ENCODE measurements at places on chromosomes 16 and 17.

GRCh38 chr17:38741921-38742410, 6.2 kb downstream of the PCGF2 start:
- no peak for DNase-seq

DNA sequence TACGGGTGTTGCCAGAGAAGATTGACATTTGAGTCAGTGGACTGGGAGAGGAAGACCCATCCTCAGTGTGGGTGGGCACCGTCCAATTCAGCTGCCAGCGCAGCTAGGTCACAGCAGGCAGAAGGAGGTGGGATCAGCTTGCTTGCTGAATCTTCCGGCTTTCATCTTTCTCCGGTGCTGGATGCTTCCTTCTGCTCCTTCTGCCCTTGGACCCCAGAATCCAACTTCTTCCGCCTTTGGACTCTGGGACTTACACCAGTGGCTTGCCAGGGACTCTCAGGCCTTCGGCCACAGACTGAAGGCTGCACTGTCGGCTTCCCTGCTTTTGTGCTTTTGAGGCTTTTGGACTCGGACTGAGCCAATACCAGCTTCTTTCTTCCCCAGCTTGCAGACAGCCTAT, 46.1 kb upstream of the RPL38 start:
- no peak for DNase-seq

DNA sequence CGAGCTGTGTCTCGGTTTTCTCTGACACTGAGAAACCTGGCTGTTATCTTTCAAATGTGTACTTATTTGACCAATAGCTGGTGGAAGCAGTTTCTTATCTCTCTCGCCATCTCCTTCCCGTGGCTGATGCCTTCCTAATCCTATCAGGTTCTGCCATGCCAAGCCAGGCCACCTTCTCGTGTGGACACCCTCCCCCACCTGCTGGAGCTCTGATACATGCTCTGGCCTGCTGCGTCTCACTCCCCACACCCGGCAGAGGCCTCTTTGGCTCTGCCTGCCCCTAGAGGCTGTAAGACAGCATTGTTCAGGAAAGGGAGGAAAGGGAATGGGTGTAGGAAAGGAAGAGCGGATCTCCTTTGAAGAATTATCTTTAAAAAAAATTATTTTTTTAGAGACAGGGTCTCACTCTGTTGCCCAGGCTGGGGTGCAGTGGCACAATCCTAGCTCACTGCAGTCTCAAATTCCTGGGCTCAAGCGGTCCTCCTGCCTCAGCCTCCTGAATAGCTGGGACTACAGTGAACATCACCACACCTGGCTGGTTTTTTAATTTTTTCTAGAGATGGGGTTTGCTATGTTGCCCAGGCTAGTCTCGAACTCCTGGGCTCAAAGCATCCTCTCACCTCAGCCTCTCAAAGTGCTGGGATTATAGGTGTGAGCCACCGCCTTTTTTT, 7.5 kb upstream of the ARMC5 start:
- peak; percentile 24 for DNase-seq

DNA sequence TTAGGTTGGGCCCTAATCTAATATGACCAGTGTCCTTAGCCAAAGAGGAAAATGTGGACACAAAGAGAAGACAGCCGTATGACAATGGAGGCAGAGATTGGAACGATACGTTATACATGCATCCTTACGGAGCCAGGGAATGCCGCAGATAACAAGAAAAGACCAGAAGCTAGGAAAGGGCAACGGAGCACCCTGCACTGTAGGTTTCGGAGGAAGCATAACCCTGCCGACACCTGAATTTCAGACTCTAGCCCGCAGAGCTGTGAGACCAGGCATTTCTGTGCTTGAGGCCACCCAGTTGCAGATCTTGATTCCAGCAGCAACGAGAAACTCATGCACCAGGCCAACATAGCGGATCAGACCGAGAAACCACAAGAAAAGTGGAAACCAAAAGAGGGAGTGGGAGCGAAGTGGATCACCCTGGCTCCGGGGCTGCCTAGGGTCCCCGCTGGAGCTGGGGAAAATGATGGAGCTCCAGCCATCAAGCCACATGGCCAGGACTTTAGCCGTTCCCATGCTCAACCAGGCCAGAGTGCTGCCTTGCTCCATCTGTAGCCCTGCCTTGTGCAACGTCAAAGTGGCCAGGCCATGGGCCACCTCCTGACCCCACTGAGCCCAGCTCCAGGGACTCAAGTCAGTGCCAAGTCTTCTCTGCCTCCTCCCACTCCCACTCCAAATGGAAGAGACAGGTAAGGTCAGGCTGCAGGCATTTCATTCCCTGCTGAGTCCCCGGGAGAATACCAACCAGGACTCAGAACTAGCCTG, 51.7 kb upstream of the RPL38 start:
- no peak for DNase-seq

GRCh38 chr16:66159987-66160386, 206.5 kb upstream of the CDH5 start:
- DNase-seq: no peak

- no peak for DNase-seq
Observed at GRCh38 chr16:73177729-73178295, 129.9 kb upstream of the ZFHX3 start.

GRCh38 chr17:34725008-34725407, 145.6 kb downstream of the TMEM132E start:
- DNase-seq: no peak

DNA sequence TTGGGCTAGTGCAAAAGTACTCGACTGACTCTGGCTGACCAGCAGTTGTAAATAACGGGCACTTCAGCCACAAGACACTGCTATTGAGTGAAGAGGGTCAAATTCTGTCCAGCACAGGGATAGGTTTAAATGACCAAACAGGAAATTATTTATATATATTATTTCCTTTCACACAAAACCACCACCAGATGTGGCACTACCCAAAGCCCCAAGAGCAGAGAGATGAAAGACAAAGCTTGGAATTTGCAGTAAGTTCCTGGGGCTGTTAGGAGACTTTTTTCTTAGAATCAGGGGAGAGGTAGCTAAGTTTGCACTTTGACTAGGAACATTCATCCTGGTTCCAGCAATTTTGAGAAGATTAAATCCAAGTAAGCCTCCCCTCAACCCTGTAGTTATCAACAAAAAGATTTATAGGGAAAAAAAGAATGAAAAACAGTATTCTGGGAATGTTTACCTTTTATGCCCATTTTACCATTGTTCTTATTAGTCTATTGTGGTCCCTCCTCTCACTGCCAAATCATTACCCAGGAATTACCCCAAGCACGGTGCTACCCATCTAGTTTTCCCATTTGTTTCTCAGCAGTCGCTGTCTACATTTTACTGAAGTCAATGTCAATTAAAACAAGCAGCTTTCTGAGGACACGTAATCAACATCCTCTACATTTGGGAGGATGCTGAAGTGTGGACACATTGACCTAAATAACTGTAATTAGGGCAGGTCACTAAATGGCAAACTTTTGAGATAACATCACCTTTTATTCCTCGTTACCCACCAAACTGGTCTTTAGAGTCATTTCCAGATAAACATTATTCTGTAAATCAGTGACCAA, 43.5 kb downstream of the GRB7 start:
- no peak for DNase-seq

DNA sequence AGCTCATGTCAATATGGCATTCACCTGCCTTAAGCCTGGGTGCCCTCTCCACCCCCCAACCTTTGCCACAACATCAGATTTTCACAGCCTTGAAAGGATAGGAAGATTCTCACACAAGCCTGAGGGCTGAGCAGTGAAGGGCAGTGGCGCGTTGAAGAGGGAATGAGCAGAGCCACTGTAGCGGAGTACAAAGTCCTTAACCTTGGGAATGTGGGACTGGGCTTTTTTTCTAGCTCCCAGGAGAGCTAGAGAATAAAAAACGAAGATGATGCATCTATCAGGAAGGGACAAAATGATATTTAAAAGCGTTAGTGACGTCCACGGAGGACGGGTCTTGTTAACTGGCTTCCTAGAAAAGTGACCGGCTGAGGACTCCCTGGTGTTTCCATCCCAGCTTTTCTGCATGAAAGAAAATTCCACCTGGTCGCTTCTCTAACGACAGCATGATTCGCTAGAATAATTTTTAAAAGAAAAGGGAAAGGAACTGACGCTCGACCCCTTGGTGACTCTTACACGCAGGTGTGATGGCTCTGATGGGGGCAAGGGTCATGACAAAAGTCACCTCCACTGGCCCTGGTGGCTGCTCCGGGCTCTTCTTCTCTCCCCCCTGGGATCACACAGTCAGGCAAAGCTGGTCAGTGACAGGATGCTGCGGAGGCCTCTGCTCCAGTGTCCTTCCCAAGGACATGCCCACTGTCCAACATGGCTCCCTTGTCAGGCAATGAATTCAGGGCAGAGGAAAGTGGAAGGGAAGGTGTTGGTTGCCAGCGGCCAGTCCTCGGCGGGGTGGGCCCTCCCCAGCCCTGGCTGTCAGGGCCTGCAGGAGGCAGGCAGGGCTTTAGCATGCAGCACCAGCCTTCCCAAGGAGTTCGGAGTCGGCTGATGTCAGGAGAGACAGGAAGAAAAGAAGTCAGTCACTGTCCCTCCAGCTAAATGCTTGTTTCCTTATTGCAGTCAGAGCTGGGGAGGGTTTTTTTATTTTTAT, 58.4 kb upstream of the IRX3 start:
- no peak for DNase-seq

- DNase-seq: peak; percentile 74
Observed at GRCh38 chr17:62692721-62693431, 65.4 kb downstream of the MRC2 start.

GRCh38 chr17:41650794-41651624, 26.6 kb upstream of the KRT17 start:
- DNase-seq: no peak

DNA sequence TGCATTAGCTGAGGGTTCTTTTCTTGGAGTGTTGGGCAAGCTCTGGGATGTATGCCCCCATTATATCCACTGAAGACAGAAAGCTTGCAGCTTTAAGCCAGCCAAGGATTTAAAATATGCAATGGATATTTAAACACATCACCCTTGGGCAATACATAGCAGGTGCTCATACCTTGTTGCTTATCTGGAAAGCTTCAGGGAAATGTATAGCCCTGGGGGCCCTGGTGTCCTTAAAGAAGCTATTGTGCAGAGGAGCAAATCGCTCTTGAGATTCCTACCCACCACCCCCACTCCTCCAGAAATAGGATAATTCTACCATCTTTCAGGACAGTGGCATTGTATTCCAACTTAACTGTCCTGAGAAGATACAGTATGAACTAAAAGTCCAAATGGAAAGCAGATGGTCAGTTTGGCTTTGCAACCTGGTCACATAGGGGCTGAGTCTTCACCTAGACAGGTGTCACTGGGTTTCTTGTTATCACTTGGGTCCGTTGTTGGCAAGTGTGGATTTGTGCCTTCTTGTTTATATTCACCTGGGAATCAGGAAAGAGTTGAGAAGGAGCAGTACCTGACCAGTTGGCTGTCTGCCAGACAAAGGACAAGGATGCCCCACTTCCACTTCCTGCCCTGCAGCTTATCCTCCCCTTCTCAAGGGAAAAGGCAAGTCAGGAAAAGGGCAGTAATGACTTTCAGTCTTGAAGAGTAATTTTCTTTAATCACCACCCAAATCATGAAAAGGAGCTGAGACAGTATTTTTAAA, 3.4 kb downstream of the ANKRD40CL start:
- DNase-seq: no peak

DNA sequence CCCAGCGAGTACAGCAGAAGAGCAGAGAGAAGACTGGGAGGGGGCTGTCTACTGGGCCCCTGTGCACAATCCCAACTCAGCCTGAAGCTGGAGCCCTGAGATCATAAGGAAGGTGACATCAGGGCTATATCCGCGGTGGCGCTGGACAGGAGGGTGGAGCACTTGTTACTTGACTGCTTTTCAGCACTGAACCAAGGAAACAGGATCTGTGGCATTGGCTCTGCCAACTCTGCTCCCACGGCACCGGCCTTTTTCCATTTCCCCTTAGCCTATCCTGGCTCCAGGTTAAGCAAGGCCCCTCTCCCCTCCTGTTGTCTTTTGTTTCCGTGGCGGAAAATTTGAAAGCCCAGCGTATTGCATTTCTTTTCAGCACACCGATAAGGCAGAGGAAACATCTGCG, 125.0 kb upstream of the IRX3 start:
- no peak for DNase-seq

DNA sequence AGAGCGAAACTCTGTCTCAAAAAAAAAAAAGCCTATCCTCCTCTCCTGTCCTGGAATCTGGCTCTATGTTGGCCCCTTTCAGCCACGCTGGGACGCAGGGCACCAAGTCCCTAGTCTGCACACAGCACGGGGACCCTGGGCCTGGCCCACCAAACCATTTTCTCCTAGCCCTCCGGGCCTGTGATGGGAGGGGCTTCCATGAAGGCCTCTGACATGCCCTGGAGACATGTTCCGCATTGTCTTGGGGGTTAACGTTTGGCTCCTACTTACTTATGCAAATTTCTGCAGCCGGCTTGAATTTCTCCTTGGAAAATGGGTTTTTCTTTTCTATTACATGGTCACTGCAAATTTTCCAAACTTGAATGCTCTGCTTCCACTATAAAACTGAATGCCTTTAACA, 12.6 kb upstream of the GPT2 start:
- no peak for DNase-seq

DNA sequence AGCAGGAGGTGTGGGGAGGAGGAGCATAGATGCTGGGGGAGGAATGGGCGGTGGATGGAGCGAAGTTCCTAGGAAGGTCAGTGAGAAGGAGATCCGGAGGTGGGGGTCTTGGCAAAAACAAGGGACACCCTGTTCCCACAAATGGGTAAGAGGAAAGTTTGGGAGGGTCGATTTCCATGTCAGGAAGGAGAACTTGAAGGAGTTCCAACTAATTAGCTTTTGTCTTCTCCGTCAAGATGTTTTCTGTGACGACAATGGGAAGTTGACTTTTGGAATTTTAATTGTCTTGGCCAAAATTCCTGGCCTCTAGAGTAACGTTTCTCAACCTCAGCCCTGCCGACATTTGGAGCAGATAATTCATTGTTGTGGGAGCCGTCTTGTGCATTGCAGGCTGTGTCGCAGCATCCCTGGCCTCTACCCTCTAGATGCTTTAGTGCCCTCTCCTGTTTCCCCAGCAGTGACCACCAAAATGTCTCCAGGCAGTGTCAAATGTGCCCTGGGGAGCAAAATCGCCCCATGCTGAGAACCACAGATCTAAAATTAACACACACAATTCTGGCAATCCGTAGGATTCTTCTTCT, 97.1 kb downstream of the PITPNC1 start:
- DNase-seq: no peak

GRCh38 chr16:84874004-84874435, 54.2 kb downstream of the CRISPLD2 start:
- no peak for DNase-seq

- no peak for DNase-seq
Observed at GRCh38 chr17:60960398-60961065, 282.9 kb downstream of the BCAS3 start.

GRCh38 chr16:3362931-3363330, 7.2 kb downstream of the OR2C1 start:
- no peak for DNase-seq

DNA sequence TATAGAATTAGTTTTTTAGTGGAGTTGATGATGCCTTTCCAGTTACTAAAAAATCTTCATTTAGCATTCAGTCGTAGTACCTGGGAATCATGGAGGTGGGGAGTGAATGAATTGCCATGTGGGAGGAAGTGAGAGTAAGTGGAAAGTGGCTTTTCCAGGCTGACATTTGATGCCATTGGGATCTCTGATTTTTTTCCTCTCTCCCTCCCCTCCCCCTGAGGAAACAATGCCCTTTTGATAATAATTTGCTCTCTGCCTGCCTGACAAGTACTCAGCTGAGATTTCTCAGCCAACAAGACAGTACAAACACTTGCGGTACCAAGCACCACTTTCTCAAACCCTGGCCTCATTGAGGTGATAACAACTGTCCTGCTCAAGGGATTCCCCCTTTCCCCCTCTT, 2.2 kb downstream of the UBE2Z start:
- DNase-seq: no peak

- no peak for DNase-seq
Observed at GRCh38 chr17:29042026-29042678, 789 bp upstream of the PIPOX start.

Measured in NCI-H1694 treated with DMSO at 0.1 percent for 48 hours (cell line).